ENCODE measurements at places on chromosomes 16 and 17.

GRCh38 chr16:11211977-11212797, 43.8 kb downstream of the SOCS1 start:
- DNase-seq = no peak

GRCh38 chr16:68287276-68288251, 23.2 kb downstream of the SLC7A6OS start:
- DNase-seq = no peak

- DNase-seq = no peak
Measured at GRCh38 chr16:29738514-29738913, 7.3 kb downstream of the C16orf54 start.

- DNase-seq = peak; percentile 22
Measured at GRCh38 chr16:50266337-50267091, at the start of gene ADCY7. ADCY7 (plus strand) TSS chr16:50266551; CDS start chr16:50288180, 21,629 bp downstream.

- DNase-seq = peak; percentile 30
Measured at GRCh38 chr16:28321700-28322411, 29.5 kb downstream of the SBK1 start.

- no peak for DNase-seq
Measured at GRCh38 chr17:18377437-18378204, at the start of gene EVPLL. EVPLL (plus strand) TSS chr17:18377778; CDS start chr17:18380938, 3,160 bp downstream.

DNA sequence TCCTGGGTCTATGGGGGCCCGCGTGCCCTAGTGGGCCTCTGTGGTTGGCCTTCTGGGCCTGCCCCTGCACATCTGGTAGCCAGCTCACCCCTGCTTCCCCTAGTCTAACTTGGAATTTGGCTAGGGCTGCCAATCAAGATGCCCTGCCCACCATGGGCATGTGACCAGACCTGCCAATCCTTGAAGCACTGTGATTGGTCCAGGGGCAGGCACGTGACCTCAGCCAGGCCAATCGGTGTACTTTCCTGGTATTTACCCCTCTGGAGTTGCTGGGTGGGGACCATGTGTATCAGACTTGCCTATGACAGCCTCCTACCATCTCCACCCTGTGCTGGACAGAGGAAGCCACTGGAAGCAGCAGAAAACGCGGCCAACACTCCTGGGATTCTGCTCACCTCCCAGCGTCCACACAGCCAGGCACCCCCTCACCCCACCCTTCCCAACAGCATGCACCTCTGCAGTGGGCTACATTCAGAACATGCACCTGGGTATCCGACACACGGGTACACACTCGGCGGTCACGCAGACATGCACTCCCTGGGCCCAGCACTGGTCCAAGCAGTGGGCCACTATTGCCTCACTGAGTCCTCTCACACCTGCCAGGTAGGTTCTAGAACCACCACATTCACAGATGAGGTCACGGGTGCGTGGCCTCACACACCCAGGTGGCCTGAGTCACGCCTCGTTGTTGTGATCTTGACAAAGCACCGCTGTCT, 96.9 kb downstream of the RBFOX3 start:
- DNase-seq = no peak

DNA sequence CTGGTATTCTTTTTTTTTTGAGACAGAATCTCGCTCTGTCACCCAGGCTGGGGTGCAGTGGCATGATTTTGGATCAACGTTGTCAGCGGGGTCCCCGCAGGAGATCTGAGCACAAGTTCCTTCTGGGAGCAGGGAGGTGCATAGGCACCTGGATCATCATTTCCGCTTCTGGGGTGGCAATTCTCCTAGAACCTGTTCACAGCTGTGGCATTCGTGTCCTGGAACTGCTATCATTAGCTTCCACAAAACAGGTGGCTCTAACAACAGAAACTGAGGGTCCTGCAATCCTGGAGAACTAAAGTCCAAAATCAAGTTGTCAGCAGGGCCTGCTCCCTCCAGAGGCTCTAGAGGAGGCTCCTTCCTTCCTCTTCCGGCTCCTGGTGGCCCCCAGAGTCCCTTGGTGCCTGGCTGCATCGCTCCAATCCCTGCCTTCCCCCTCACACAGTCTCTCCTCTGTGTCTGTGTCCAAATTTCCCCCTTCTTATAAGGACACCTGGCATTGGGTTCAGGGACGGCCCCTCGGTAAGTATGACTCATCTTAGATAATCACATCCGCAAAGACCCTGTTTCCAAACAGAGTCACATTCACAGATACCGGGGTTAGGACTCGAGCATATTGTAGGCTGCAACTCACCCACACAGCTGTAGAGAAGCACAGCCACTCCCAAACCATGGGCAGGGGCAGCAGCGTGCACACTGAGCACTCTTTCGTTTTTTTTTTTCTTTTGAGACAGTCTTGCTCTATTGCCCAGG, 43.5 kb upstream of the KLHDC4 start:
- DNase-seq = no peak

DNA sequence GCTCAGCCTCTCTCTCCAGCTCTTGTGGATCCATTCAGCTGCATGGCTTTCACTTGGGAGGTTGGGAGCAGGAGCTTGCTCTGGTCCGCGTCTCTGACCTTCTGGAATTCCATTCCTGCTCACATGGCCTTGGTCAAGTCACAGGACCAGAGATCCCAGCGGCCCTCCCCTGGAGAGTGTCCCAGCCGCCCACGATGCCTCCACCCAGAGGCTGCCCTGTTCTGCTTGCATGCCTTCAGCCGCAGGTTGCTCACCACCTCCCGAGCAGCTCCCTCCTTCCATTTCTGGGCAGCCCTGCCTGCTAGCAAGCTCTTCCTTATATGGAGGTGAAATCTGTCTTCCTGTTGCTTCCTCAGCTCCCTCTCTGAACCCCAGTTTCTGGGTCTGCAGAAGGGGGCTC, 32.6 kb downstream of the RAI1 start:
- peak; percentile 45 for DNase-seq

GRCh38 chr16:17483351-17483750, 12.6 kb upstream of the XYLT1 start:
- no peak for DNase-seq

DNA sequence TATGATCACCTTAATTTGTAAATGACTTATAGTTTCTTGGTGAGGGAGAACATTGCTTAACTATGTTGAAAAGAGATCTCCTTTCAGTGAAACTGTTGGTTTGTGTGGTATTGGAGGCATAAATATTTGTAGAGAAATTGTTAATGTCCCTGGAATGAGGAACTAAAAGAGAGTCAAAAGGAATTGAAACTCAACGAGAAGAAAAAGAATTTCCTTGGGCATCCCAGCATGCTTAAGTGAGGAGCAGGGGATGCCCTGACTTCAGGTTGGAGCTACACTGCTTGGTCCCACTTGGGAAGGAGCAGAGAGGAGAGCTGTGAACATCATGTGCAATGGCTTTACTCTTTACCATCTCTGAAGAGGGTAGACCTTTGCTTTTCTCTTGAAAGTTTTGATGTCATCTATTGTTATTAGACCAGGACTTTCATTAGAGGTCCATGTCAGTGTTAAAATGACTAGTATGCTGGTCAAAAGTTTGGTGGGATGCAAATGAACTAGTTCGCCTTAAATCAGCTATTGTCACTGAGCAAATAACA, 21.7 kb downstream of the KRT23 start:
- no peak for DNase-seq

DNA sequence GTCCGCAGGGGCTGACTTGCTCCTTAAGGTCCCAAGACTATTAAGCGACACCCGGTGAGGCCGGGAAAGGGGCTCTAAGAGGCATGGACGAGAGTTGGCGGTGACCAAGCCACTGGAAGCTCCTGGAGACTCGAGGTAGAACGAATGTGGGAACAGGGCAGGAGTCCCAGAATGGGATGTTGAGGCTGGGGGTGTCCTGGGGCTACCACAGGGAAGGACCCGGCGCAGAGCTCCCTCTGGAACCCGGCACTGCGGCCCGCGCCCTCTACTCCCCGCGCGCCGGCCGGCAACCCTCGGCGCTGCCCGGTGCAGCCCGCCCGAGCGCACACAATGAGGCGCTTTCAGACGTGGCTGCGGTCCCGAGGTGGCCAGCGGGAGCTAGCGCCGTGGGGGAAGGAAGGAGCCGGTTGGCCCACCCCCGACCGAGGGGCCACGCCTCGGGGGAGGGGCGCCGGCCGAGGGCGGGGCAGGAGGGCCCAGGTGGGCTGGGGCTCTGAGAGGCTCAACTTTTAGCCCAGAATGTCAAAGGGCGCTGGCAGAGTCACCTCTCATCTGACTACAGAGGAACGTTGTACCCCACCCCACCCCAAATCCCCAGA, at the start of gene CHST6:
Gene CHST6 (minus strand): TSS at position 366 of the 599 bp plus-strand sequence. CDS start 15,613 bp downstream, outside the sequence.
- peak; percentile 43 for DNase-seq

DNA sequence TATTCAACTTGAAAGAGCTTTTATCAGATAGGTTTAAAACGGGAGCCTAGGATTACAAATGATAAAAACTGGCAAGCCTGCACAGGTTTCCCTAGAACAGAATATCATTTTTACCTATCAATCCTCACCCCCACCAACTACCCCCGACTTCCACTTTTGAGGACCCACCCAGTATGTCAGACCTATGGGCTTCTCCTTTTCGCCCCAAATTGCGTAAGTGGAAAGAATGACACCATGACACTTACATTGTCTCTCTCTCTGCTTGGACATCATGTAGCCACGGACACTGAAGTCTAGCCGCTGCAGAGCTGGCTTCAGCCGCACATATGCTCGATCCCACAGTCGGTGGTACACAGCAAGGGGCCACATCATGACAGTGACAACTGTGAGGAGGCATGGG, 7.4 kb upstream of the PSMC3IP start:
- no peak for DNase-seq

- no peak for DNase-seq
Measured at GRCh38 chr17:80804466-80804865, 187.2 kb upstream of the CHMP6 start.

DNA sequence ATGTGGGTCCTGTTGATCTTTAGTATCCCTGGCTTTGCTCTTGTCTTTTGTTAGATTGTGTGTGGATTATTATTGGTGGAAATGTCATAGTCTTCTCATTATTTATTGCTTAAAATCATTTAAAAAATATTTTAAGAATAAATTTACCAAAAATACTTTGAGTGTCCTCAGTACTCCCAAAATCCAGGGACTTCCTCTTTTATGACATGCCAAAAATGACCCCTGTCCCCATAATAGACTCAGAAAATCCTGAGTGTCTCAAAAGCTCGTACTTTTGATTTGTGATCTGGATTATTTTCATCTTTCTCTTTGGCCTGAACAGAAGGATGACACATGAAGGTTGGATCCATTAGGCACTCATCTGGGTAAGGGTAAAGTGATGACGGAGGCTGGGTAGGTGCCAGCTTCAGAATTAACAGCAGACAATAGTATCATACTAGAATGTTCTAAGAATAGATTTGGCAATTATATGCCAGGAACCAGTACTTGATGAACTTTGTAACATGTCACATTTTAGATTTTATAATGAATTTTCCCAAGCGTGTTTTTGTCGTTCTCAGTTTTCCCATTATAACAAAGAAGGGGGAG, 602.2 kb upstream of the CDH8 start:
- DNase-seq = no peak

- DNase-seq = no peak
Measured at GRCh38 chr17:49333804-49334203, 28.2 kb downstream of the ZNF652 start.

DNA sequence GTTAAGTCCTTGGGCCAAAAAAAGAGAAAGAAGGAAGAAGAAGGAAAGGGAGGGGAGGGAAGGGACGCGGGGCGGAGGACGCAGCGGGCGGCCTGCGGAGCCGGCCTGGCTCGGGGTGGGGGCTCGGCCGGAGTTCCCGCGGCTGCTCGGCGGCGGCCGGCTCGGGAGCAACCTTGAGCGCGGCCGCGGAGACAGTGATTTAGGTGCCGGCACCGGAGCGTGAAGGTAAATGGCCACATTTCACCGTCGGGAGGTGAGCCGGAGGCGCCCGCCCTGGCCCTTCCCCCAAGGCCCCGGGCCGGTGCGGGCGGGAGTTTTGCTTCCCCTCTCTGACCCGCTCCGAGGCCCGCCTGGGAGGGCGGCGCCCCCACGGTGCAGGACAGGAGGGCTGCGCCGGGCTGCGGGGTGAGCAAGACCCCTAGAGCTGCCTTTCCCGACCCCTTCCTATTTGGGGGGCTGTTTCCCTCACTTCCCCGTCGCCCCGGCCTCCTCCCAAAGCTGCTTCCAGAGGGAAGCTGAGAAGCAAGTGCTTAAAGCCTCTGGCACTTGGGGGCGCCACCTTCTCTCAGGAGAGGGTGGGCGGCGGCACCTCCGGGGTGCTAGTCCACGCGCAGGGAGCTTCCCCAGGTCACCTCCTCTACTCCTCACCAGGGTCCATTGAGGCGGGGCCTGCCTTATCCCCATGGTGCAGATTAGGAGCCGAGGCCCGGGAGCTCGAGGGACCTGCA, 56.5 kb downstream of the MRM1 start:
- no peak for DNase-seq

GRCh38 chr17:36184023-36184765, 7.8 kb upstream of the TBC1D3B start:
- DNase-seq = no peak

GRCh38 chr16:57270221-57271062, 14.0 kb downstream of the PLLP start:
- DNase-seq = no peak

DNA sequence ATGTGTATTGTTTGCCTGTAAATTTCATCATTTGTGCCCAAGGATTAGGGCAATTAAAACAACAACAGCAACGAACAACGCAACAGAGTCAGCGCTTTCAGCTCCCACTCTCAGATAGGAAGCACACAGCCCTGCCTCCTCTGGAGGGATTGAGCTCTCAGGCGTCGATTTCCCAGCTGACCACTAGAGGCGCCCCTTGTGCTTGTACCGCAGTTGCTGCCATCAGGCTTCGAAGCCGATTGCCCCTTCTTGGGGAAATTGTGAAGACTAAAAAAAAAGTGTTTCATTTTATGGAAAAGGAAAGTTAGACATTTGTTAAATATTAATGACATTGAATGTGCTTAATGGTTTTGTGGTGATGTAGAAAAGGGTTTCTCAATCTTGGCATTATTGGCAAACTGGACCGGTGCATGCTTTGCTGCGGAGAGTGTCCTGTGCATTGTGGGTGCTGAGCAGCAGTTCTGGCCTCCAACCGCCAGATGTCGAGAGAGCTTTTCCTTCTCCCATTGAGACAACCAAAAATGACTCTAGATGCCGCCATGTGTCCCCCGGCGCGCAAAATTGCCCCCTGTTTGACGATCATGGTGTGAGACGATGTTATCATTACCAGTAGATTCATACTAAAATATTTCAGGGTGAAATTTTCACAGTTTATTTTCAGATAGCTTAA, 650.4 kb upstream of the RBFOX1 start:
- peak; percentile 48 for DNase-seq

- DNase-seq = no peak
Measured at GRCh38 chr17:73184136-73184993, 8.5 kb upstream of the COG1 start.

GRCh38 chr16:81669473-81670350, 109.4 kb upstream of the PLCG2 start:
- DNase-seq = no peak

- no peak for DNase-seq
Measured at GRCh38 chr17:65117384-65118035, 19.7 kb upstream of the RGS9 start.

- no peak for DNase-seq
Measured at GRCh38 chr17:34254146-34254545, 939 bp upstream of the CCL2 start.

GRCh38 chr16:56277075-56277474, 85.8 kb downstream of the GNAO1 start:
- no peak for DNase-seq

GRCh38 chr16:54933281-54934011, 2.8 kb downstream of the IRX5 start:
- no peak for DNase-seq

- peak; percentile 57 for DNase-seq
Measured at GRCh38 chr17:35170968-35171771, 23.0 kb downstream of the SLC35G3 start.

Measured in COLO829 (cell line).